ENCODE measurements at places on chromosomes 2 and 18. TPM values are rescaled to one million over a fixed set of nuclear protein-coding genes. Genes with fewer than 3 reads are reported as not detected.

IL36G gene
- total RNA-seq = not detected

CCDC138 gene
- total RNA-seq = 16.6 TPM

SLC1A4 gene
- 16.7 TPM for total RNA-seq

LBX2 gene
- 1.6 TPM for total RNA-seq

RETSAT gene
- total RNA-seq = 55.8 TPM

CENPA gene
- 17.9 TPM for total RNA-seq

CFAP65 gene
- total RNA-seq = not detected

SLC14A1 gene
- total RNA-seq = 5.1 TPM

DNA sequence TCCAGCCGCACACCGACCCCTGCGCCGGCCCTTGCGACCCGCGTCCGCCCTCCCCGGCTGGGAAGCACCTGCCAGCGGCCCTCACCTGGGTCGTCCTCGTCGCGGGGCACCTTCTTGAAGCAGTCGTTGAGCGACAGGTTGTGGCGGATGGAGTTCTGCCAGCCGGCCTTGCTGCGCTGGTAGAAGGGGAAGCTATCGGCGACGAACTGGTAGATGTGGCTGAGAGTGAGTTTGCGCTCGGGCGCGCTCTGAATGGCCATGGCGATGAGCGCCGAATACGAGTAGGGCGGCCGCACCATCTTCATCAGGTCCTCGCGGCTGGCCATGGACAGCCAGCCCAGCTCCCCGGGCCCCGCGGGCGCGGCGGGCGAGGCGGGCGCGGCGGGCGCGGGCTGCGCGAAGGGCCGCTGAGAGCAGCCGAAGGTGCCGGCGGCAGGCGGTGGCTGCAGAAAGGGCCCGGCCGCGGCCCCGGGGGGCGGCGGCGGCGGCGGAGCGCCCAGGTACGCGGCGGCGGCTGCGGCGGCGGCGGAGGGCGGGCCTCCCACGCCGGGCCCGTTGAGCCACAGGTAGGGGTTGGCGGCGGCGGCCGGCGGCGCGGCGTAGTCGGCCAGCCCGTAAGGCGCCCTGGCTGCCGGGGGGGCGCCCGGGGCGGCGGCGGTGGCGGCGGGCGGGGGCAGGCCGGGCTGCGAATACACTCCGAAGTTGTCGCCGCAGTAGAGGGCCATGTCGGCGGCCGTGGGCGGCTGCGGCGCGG lies 505 bp downstream of the FOXI3 start:
- no peak for DNase-seq

DNA sequence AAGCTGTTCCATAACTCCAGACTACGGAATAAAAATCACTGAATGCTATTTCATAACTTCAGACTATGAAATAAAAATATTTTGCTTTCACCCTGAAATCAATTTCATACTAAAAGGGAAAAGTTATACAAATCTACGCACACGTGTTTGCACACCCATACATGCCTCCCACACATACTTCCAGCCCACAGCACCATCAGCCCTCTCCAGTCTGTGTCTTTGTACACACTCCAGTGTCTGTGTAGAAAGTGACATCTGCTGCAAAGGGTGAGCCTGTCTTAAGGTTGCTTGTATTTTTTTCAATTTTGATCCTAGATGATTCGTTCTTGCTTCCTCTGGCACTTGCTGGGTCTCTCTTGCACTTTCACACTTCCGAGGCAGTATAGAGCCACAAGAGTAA lies 53.6 kb downstream of the VIT start:
- no peak for DNase-seq

- DNase-seq = no peak
Observed at GRCh38 chr18:23893653-23894052, 120.9 kb upstream of the TTC39C start.

GRCh38 chr2:175575346-175576258 lies 394.1 kb upstream of the ATP5MC3 start:
- no peak for DNase-seq

DNA sequence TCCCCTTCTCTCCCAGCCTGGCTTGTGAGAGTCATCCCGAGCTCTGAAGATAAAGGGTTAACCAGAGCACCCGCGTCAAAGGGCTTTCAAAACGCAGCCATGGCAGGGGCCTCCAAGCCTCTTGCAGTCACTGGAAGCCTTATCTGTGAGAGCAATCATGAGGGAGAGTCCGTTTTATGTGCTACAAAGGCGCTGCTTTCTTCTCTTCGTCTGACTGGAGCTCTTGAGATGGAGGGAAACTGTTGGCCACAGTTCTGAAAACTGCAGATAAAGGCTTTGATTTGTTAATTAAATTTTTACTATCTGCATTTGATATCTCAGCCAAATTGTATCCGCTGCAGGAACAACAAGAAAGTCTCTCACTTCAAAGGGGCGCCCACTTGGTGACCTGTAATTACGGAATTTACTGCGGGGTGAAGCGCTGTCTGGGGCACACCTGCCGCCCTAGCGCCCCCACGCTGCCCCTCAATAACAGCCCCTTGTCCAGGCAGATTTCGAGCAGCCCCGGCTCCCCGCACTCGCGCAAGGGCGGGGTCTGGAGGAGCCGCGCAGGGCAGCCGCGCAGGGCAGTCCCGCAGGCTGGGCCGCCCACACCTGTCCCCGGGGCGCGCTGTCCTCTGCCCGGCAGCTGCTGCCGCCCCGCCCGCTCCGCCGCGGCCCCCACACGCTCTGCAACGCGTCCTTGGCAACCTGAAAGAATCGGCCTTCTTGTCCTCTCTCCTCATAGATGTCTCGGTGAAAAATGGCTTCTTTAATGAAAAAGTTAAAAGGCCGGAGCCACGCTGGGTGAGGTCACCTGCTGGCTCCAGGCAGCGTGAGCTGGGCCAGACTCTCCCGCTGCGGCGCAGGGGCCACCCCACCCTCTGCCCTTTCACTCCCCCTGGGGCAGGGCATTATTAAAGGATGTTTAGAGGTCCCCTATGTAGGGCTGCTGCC lies 217.9 kb downstream of the VAPA start:
- no peak for DNase-seq

GRCh38 chr2:47225061-47225783 lies 70.1 kb upstream of the STPG4 start:
- DNase-seq = peak; percentile 96

- DNase-seq = peak; percentile 80
Observed at GRCh38 chr18:75624869-75625268, 197.4 kb upstream of the SMIM21 start.

- no peak for DNase-seq
Observed at GRCh38 chr18:46009125-46009840, 42.2 kb upstream of the EPG5 start.

GRCh38 chr18:11849841-11850634 lies 1.2 kb upstream of the CHMP1B start:
- DNase-seq = peak; percentile 85

Data from SJSA1 (cell line).